ENCODE measurements at places on chromosomes 13 and 19.

- no peak for DNase-seq
Observed at GRCh38 chr19:22901431-22902130, 69.5 kb downstream of the ZNF723 start.

DNA sequence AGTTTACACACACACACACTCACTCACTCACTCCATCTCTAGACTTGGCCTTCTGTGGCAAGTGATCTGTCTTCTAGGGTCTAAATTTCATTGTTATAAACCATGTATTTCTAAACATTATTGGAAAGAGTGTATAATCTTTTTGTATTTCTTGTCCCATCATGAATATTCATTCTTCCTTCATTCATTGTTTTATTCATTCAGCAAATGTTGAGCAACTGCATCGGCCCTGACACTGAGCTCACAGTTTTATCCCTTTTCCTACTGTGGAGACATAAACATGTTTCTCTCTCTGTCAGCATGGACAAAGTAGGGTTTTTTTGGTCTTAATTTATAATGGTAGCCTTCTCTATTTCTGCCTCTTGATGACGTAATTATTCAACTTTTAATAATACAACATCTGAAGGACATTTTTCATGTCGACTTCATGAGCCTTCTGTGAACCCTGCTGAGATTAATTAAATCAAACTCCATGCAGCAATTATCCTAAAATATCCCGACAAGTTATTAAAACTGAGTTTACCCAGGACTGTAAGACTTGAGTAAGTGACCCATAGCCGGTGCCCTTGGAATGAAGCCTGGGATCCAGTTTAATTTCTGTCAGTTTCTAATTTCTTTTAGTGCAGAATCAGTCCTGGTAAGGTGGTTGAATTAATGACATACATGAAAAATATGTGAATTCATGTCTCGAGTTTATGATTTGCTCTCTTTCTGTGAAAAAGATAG lies 7.3 kb downstream of the SPATA13 start:
- no peak for DNase-seq

- DNase-seq: no peak
Observed at GRCh38 chr13:46165485-46166223, 16.3 kb downstream of the LCP1 start.

GRCh38 chr13:43520351-43520750 lies 266.4 kb downstream of the ENOX1 start:
- DNase-seq: no peak

DNA sequence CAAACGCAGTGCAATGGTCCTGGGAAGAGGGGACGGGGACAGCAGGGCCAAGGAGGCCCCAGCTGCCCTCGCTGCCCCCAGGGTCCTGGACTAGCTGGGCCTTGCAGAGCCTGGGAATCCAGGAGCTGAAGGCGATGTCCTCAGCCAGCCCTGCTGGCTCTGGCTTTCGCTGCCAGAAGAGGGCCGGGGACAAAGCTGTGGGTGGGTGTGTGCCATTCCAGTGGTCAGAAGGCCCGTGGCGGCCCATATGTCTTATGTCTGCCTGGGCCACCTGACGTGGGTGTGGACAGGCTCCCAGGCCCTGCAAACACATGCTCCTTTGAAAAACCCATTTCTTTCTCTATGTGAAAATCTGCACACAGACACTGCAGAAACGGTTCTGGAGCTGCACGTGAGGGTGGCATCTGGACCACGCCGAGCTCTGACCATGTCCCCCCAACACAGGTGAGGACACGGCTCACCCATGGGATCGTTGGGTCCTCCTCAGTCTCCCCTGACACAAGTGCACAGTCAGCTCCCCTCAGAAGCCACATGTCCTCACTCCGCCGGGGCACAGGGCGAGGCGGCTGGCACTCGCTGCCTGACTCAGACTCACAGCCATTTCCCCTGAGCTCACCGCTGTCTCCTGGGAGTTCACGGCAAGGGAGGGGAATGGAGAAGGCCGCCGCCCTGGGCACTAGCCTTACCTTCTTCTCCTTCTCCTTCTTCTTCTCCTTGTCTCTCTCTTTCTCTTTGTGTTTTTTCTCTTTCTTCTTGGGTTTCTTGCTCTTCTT lies 16.9 kb downstream of the IZUMO4 start:
- DNase-seq: no peak

DNA sequence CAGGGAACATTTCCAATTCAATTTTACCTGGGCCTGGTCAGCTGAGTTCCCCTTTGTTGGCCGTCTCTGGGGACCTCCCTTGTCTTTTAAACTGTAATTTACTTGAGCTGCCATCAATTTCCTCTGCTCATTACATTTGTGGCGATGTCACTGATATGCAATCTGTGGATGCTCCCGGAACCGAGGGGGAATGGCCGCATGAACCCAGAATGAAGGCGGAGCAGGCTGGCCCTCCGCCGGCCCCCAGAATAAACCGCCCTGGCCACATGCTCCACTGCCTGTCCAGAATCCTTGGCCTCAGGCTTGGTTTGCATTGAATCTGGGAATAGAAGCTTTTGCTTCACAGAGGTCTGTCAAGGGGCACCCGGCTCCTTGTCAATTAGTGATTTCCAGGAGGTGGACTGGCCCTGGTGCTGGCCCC lies 276.8 kb downstream of the TEX29 start:
- DNase-seq: no peak

- no peak for DNase-seq
Observed at GRCh38 chr19:44807652-44808462, 1.0 kb upstream of the BCAM start.

DNA sequence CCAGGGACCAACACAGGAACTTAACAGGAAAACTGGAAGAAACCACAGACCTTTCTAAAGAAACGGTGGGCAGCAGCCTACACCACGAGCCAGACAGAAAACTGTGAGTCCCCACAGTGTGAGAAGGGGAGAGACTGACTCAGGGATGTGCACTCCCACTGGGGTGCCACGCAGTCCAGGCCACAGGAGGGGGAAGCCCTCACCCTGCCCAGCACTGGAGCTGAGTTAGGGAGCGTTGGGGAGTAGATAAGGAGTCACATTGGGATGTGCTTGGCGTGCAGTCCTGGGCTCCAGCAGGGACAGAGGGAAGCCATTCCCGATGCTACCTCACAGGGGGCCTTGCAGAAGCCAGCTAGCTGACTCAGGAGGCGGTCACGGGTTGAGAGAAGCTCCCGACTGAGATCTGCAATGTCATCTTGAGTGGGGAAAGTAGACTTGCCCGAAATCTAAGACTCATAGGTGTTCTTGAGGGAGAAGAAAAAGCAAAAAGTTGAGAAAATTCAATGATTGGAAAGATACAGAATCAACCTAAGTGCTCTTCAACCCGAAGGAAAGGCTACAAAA lies 17.3 kb downstream of the SIGLEC8 start:
- no peak for DNase-seq

Data from central memory CD8-positive, alpha-beta T cell (primary cell).